ENCODE measurements at places on chromosomes 6 and 20. TPM values are rescaled to one million over a fixed set of nuclear protein-coding genes. Genes with fewer than 3 reads are reported as not detected.

The LY6G5C gene
- total RNA-seq: 4.7 TPM

- H3K4me3 ChIP-seq: no peak overlapping the region
- DNase-seq: no peak
- no peaks in the 10 kb centered on the region for H3K27me3 ChIP-seq
- H3K36me3 ChIP-seq: peaks cover 2% of the 10 kb centered on the region
- no peaks in the 10 kb centered on the region for H3K4me1 ChIP-seq
- H3K27ac ChIP-seq: no peak overlapping the region
Measured at GRCh38 chr6:129606664-129607063, 103.3 kb downstream of the ARHGAP18 start.

The SLC23A2 gene
- 28.5 TPM for total RNA-seq

The BACH2 gene
- 68.1 TPM for total RNA-seq

- no peak overlapping the region for H3K27ac ChIP-seq
- no peak for DNase-seq
- H3K4me1 ChIP-seq: no peaks in the 10 kb centered on the region
- no peaks in the 10 kb centered on the region for H3K36me3 ChIP-seq
- H3K27me3 ChIP-seq: no peaks in the 10 kb centered on the region
- H3K4me3 ChIP-seq: no peak overlapping the region
Measured at GRCh38 chr6:81613606-81614005, 138.9 kb downstream of the TENT5A start.

DNA sequence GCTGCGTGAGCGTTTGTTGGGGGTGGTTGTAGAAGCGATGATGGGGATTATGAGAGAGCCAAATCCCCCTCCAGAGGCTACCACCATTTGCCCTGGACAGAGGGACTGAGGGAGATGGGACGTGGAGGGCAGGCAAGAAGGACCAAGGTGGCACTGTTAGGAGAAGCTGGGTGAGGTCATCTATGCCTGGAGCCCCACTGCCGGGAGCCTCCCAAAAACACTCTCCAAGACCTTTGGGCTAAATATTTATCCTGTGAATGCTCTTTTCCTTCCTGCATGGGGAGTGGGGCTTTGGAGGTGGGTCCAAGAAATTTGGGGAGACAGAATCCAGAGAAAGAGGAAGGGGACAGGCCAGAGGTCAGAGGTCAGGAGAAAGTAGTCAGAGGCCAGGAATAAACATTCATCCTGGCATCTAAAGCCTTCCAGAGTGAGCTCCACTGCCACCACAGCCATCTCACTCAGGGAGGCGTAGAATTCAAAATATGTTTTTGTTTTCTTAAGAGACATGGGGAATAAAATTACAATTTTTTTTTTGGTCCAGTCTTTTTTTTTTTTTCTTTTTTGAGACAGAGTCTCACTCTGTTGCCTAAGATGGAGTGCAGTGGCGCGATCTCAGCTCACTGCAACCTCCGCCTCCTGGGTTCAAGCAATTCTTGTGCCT is 17.8 kb upstream of the PTGIS start:
- peak overlapping the region; percentile 47 for H3K27ac ChIP-seq
- peaks cover 33% of the 10 kb centered on the region for H3K36me3 ChIP-seq
- H3K4me3 ChIP-seq: no peak overlapping the region
- peaks cover 64% of the 10 kb centered on the region for H3K4me1 ChIP-seq
- H3K27me3 ChIP-seq: peaks cover 4% of the 10 kb centered on the region
- no peak for DNase-seq

The BPIFB4 gene
- not detected for total RNA-seq

GRCh38 chr20:16189371-16189770 is 383.9 kb downstream of the KIF16B start:
- H3K27me3 ChIP-seq: no peaks in the 10 kb centered on the region
- no peak for DNase-seq
- no peaks in the 10 kb centered on the region for H3K4me1 ChIP-seq
- no peaks in the 10 kb centered on the region for H3K36me3 ChIP-seq
- H3K27ac ChIP-seq: no peak overlapping the region
- no peak overlapping the region for H3K4me3 ChIP-seq
